ENCODE measurements at places on chromosomes 6 and 20.

DNA sequence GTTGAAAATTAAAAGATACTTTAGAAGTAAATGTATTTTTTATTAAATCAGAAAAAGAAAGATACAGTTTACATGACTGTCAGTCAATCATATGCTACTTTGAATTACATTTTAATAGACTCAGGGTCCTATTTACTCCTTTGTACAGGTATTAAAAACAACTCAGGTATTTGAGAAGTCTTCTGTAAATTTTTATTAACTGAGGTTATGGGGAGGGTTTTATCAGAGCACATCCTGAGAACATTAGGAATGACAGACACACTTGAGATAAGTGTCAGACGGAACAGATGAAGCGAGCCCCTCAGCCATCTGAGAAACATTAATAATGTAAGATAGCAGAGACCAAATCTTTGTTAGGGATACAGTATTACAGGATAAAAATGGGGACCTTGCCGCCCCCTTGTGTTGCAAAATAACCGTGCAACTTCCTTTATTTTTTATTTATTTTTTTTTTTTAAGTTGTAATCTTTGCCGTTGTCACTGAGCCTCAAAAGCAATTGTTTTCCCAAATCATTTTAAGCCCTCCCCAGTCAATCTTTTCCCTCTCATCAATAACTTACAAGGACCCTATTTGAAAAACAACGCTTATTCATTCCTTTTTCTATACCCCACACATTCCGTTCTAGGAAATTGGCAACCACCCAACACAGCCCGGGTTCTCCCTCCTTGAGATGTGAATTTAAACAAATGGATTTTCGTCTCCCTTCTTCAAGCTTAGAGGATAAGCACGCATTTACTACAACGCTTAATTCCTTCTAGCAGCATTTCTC, 126.7 kb downstream of the BCAS1 start:
- DNase-seq, result no peak

DNA sequence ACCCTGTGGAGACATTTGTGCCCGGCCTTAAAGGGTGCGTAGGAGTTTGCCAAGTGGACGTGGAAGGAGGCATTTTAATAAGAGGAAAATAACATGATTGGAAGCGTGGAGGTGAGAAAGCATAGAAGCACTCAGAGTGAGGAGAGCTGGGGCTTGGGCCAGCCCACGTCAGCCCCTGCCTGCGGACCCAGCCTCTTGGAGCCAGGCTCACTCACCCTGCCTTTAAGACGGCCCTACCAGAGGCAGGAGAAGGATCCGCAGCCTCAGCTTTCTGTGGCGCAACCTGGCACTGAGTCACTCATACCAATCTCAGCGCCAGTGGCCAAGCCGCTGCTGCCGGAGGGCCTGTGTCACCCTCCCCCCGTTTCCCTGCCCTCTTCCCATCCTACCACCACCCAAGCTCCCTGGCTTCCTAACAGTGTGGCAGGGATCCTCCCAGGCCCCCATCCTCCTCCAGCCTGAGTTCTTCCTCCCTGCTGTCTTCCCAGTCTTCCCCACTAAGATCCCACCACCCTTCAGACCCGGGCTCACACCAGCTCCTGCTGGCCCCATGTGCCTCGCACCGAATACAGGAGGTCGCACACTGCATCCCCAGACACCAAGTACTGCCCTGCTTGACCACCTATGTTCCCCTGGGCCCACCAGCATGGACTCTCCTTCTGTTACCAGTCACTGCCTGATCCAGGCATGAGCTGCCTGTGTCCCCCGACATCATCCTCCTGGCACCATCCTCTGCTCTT, 285.2 kb downstream of the UST start:
- DNase-seq, result no peak

DNA sequence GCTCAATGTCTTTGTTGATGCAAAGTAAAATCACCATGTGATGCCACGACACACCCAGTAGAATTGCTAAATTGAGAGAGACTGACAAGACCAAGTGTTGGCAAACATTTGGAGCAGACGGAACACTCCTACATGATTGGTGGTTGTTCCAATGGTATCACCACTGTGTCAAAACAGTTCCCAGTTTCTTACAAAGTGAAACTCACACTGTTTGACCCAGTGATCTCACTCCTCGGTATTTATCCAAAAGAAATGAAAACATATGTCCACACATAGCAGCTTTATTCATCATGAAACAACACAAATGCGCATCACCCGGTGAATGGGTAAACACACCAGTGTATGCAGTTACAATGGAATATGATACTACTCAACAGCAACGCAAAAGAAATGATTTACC, 74.0 kb upstream of the SULF2 start:
- DNase-seq, result no peak

DNA sequence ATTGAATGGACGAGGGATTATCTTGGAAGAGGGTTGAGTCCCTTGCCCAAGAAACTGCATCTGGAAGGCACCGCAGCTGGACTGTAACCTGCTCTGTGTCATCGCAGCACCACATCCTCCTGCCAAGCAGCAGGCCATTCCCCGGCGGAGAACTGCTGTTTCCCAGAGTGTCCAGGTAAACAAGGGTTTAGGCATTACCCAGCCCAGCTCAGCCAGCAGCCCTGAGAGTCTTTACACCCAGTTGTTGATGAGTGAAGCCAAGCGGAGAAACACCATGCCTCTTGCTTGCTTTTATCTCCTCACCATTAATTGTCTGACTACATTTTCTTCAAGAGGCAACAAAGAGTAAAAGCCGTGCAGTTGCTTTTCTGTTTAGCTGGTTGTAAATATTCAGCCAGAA, 104.1 kb downstream of the CDH4 start:
- no peak for DNase-seq

DNA sequence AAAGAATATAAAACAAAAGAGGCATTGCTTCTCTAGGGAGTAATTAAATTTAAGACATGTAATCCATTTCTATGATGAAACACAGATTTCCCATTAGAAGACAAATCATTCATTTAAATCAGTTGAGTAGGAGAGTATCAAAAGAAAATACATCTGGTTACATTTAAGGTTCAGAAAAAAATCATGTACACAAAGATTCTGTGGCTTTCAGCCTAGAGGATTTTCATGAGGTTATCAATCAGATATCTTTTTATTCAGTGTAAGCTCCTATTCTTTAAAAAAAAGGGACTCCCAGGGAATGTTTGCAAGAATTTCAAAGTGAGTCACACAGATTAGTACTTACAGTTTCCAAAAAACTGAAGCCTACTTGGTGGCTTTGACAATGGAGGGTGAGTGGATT, 24.9 kb downstream of the COL21A1 start:
- DNase-seq, result no peak

DNA sequence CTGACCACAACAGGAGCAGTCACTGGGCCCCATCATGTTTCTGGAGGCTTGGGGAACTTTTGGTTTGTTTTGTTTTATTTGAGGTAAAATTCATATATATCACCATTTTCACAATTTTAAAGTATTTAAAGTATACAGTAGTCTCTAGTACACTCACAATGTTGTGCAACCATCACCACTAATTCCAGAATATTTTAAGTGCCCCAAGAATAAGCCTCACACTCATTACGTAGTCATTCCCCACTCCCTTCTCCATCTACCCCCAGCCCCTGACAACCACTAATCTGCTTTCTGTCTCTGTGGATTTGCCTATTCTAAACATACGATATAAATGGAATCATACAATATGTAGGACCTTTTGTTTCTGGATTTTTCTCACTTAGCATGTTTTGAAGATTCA, 29.0 kb downstream of the RTN4IP1 start:
- no peak for DNase-seq

GRCh38 chr6:44255105-44255808, 2.1 kb downstream of the SLC35B2 start:
- DNase-seq, result no peak

DNA sequence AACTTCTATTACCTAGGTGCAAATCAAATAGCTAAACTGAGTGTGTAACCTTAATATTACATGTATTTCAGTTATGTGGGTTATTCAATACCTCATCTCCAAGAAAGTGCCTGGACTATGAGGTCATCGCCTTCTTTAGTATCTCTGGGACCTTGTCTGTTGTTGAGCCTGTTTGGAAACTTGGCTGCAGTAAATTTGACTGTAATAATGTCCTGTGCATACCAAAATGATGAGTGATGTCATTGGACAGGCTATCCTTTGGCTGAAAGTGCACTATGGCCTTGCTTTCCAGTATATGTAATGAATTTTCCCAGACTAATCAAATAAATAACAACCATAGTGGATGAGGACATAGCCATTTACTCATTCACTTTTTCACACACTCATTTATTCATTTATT, 455.1 kb downstream of the ADGRB3 start:
- DNase-seq, result no peak

All from nephron progenitor cell (in vitro differentiated cells).